ENCODE measurements at places on chromosomes 7 and 10. TPM values are rescaled to one million over a fixed set of nuclear protein-coding genes. Genes with fewer than 3 reads are reported as not detected.

Gene POLR2J
- 27.4 TPM for polyA plus RNA-seq

Gene COL26A1
- 6.9 TPM for polyA plus RNA-seq

GRCh38 chr7:77409005-77409738 lies 7.0 kb downstream of the GSAP start:
- no peak for DNase-seq

DNA sequence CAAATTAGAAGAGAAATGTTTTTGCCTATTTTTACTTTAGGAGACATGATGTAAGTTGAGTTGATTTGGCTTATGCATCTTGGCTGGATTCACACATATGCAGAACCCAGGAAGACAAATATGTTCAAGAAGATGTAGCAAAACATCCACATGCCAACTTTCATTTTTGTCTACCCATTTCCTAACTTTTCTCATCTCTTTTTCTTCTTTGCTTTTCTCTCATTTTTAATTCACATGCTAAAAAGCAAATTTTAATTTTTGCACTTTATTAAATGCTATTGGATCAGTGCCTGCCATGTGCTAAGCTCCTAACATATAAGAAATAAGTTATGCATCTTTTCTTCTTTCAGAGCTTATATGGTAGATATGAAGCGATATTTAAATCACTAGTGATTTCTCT lies 143.7 kb upstream of the GRM3 start:
- DNase-seq, result no peak

GRCh38 chr7:22853138-22853537 lies 30.5 kb upstream of the TOMM7 start:
- no peak for DNase-seq

DNA sequence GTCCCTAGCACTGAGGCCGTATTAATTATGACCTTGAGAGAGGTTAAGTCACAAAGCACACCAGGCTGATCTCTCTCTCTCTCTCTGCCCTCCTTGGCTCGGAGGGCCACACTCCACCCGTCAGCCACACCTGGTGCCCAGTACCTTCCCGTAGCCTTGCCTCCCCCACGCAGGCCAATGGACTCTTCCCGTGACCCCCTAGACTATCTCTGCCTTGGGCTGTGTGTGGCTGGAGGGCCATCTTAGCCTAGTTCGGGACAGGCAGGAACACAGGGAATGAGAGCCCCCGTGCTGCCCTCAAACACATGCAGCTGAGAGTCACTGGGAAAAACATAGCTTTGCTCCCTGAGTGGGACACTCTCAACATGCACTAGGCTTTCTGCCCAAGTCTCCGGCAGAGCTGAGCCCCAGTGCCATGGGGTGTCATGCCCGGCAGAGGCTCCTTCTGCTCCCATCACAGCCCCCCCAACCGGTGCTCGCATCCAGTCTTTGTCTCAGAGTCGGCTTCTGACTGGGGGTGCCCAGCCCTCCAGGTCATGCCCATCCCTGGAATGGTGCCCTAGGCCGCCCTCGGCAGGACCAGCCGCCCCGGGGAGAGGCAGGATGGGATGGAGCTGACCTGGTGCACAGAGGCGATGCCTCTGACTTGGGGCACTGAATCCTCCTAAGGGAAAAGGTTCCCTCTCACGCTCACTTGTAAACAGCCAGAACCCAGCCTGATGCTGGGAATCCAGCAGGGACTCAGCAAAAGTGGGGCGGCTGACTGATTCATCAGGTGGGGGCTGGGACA lies 63.0 kb downstream of the TCERG1L start:
- DNase-seq, result no peak

DNA sequence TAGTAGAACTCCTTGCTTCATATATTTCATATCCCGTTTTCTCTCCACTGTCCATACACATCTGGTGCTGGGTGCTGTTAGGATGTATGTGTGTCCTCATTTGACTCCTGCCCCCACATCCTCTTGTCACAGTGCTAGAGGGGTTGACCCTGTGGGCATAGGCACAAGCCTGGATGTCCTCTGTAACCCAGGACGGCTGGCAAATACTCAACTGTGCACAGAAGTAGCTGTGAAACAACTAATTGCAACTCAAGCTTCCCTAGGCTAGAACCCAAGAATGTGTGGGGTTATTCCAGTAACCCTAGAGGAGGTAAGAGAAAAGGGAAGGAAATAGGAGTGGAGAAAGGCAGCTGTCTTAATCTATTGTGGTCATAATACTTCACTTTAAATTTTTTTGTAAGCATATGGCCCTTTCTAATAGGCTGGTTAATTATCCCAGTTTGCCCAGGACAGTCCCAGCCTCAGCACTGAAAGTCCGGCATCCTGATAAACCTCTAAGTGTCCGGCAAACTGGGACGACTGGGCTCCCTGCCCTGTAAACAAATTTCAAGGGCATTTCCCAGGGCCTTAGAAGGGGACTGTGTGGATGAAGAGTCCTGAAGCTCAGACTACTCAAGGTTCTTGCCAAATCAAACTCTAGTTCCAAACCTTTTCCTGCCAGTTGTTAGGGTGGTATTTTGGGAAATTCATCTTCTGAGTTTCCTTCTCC lies 283.2 kb upstream of the CELF2 start:
- DNase-seq, result no peak

- no peak for DNase-seq
Observed at GRCh38 chr7:64300641-64301405, 12.9 kb upstream of the ZNF736 start.
